ENCODE measurements at places on chromosomes 4 and X.

- no peak for DNase-seq
These were observed 9.5 kb downstream of the SRD5A3 start for GRCh38 chr4:55355555-55355954.

DNA sequence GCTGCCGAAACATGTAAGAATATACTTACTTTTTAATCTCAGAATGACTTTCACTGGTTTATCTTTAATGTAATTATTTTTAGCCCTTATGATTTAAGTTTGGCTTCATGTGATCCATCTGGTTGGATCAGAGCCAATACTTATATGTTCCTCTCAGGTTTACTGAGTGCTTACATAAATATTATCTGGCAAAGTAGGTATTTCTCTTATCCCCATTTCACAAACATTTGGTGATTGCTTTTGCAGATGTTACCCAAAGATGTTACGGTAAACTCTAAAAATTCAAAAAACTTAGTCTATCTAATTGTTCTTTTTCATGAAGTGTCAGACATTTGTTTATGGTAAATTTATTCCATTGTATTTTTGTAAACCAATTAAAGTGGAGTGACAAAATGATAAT is 115.0 kb upstream of the TLL1 start:
- DNase-seq, result no peak

DNA sequence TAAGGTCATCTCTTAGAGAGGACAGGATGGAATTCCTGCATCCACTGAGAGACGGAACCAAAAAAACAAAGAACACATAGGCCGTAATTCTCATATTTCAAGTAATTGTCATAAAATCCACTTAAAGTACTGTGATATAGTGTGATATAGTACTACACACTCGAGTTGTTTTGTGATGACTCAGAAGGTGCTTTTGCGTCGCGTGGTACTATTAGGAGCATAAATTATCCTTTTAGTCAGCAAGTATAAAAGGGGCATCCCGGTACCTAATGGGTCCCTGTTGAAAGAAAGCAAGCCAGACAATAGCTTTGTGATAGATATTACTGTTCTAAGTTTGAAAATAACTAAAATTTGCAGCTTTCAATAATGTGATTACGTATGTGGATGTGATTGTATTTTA is 55.3 kb downstream of the GPR143 start:
- no peak for DNase-seq

DNA sequence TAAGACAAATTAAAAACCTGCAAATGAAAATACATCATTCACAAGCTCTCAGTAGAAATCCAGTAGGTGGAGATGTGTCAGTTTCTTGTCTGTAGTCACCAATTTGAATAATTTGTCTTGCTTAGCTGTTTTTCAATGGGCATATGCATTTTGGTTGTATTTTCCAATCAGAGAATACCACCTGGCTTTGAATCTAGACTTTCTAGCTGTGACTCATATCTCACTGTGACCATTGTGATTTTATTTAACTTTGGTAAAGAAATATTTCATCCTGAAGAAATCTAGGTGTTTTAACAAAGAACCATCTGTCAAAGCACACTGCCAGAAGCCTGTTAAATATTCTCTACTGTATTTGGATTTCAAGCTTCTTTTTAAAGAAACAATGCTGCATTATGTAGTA is 1650.6 kb upstream of the IGFBP7 start:
- no peak for DNase-seq

DNA sequence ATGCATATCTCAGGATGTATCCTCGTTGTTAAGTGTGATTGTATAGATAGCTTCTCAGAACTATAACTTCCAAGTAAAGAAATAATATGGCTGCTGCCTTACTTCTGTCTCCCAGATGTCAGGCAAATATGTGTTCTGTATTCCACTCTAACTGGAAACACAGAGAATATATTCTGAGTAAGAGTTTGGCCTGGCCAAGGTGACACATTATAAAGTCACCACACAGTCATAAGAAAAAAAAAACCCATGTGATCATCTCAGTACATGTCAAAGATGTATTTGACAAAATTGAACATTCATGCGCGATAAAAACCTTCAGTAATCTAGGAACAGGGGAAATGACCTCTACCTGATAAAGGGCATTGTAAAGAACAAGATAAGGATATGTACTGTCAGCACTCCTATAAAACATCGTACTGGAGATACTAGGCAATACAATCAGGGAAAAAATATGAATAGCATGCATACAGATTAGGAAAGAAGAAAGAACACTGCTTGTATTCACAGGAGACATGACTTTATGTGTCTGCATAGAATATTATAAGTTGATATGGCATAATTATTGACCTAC is 207.1 kb downstream of the ZNF330 start:
- no peak for DNase-seq

DNA sequence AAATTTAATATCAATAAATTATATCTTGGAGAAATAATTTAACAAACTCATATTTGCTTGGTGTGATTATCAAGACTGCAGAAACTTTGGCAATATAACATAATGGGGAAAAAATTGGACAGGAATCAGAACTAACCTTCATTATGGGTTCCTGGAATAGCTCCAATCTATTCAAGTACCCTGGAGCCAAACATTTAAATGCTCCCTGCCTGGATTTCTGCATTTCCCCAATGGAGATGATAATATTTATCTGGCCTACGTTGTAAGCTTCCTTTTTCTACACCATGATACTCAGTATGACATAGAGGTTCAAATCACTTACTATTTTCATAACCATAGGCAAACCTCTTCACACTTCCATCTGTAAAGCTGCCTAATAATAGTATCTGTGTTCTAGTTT is 326.8 kb downstream of the TRIML1 start:
- DNase-seq, result peak; percentile 83

DNA sequence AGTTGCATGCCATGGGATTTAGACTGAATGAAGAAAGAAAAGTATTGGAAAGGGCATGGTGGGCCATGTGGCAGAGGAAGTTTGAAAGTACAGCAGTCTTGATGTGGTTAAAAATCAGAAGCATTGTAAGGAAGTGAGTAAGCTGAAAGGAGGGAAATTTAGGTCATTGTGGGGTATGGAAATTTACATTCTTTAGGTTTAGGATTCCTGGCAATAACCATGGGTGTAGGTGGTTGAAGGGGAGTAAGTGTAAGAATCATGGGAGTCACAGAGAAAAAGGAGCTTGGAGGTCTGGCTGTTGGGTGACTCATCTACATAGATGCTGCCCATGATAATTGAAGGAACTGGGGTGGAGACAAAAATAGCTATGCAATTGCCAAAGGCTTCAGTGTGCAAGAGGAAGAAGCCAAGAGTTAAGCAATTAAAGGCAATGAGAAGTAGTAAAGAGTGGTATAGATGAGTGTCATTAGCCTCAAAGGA is 243.8 kb upstream of the LDB2 start:
- no peak for DNase-seq

GRCh38 chr4:159162576-159162975 is 59.7 kb downstream of the RAPGEF2 start:
- no peak for DNase-seq

DNA sequence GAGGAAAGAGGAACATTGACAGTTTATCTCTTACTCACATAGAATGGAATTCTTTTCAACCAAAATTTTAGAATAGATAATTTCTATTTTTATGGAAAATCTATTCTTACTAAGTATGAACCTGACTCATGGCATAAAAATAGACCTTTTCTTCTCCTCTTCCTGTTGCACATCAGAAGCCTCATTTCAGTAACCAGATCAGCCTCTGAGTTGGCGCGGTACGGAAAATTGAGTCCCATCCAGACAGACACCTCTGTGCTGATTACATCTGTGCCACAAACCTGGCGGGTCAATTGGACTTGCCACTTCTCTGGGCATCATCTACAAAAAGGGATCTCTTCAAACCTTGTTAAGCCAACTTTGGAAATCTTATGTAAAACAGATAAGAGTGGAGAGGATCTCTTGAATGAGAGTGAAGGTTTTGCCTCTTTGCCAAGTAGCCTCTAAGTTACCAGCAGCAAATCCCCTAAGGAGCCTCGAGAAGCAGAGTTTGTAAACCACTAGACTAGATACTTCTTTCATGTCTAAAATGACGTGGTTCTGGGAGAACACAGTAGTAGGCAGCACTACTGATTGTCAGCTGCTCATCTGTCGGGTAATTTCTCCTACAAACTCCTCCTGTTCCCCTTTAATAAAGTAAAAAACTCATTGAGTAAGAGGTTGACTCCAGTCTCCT is 37.4 kb downstream of the TENM3 start:
- DNase-seq, result no peak

- DNase-seq, result no peak
These were observed 2038.9 kb upstream of the ADGRL3 start for GRCh38 chr4:59161249-59161648.

GRCh38 chr4:8427262-8427661 is 13.3 kb downstream of the ACOX3 start:
- no peak for DNase-seq

GRCh38 chr4:139207247-139207646 is 30.2 kb upstream of the ELF2 start:
- DNase-seq, result no peak

DNA sequence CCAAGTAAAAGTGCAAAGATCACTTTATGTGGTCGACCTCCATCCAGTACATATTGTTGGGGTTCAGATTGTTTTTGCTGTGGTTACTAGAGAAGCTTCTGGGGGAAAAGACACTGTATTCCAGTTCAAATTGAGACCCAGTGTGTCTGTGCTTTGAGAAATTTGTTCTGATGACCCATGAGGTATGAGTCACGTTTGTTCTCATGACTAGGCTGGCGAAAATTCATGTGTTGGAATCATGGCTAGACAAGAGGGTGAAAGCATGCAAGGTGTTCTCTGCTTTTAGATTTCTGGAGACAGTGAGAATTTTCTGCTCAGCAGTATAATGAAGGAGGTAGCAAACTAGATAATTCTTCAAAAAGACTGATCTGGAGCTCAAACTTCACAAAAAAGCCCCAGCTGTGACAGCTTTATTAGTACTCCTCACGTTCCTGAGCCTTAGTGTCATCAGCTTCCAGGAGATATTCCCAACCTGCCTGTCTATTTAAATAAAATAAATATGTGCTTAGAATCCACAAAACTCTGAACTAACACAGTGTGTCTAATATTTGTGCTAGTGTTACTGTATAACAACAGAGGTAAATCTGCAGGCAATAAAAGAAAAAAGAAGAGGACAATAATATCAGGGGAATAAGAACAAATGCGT is 24.4 kb upstream of the FAM47B start:
- no peak for DNase-seq

GRCh38 chr4:186013419-186014186 is 55.4 kb upstream of the TLR3 start:
- no peak for DNase-seq

DNA sequence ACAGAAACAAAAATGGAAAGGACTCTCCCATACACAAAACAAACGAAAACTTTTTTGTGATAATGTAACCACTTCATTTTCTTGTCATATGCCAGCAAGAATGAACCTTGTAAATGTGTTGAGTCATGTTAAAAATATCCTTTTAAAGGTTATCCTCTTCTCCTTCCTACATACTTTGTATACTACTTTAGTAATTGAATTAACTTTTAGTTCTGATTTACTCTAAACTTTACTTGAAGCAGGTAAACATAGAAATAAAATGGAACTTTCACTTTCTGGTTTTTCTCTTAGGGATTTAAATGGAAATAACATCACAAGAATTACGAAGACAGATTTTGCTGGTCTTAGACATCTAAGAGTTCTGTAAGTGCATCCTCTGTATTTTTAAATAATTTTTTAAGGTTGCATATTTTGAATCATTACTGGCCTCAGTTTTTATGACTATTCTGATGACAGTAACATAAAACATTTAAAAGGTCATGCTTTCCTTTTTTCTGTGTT is 4.7 kb downstream of the SLIT2 start:
- no peak for DNase-seq

DNA sequence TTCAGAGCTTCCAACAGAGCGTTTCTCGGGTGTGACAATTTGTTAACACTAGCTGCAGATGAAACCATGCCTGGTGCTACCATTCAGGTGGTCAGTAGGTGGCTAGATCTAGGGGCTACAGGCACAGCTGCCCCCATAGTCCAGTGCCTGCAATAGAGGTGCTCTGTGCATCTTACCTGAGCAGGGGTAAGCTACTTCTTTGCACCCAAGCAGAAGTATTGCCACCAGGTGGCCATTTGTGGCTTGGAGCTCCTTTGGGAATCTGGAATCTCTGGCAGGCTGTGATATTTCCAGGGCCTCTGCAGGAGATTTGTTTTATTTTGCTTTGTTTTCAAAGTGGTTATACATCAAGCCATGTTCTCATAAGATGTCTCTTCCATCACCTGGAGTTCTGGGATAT is 170.7 kb upstream of the PUDP start:
- DNase-seq, result no peak

- DNase-seq, result no peak
These were observed 4.5 kb upstream of the CSN2 start for GRCh38 chr4:69970071-69970470.

- no peak for DNase-seq
These were observed 14.1 kb upstream of the CYTL1 start for GRCh38 chr4:5033281-5033841.

GRCh38 chrX:47297874-47298273 is 65.1 kb downstream of the USP11 start:
- DNase-seq, result no peak

DNA sequence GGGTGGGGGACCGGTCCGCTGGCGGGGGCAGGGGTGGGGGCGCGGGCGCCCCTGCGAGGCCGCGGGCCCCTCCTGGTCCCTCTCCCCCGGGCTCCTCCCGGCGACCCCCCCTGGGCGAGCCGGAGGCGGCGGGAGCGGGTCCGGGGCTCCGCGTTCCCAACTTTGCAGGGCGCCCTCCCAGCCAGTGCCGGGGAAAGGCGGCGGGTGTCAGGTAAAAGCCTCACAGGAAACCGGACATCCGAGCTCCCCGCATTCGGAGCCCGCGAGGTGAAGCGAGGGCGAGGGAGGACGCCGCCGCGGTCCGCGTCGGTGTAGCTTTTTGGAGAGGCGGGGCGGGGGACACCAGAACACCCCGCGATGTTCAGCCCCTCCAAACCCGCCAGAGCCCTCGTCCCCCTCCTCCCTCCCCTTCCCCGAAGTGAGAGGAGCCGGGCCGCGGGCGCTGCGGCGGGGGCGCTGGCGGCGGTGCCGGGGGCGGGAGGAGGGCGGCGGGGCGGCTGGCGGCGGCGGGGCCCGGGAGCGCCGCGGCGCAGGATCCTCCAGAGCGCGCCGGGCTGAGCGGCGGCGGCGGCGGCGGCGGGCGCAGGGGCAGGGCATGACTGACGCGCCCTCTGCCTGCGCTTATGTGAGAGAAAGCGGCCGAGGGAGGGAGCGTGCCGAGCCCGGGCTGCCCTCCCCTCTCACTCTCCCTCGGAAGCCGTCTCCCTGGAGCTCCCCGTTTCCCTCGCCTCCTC is at the start of gene VEGFC:
TSS of gene VEGFC (minus strand) at position 597 of the 734 bp plus-strand sequence. CDS start 611 bp downstream, outside the sequence.
- no peak for DNase-seq
